ENCODE measurements at places on chromosomes 1 and 21.

- peak; percentile 80 for DNase-seq
These were observed 26.0 kb downstream of the S1PR1 start for GRCh38 chr1:101262630-101263348.

DNA sequence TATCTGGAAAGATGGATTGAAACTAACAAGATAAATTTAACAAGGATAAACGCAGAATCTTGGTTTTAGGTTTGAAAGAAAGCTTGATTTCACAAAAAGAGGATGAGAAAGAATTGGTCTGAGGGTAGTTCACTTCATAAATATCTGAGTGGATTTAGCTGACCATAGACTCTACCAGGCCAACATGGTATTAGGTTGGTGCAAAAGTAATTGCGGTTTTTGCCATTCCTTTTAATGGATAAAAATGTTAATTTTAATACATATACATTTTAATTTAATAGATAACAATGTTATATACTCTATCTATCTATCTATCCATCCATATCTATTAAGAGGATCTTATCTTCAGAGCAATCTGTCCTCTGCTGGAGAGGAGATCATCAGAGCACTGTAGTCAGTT, 70.2 kb upstream of the PLXNA2 start:
- DNase-seq: no peak

DNA sequence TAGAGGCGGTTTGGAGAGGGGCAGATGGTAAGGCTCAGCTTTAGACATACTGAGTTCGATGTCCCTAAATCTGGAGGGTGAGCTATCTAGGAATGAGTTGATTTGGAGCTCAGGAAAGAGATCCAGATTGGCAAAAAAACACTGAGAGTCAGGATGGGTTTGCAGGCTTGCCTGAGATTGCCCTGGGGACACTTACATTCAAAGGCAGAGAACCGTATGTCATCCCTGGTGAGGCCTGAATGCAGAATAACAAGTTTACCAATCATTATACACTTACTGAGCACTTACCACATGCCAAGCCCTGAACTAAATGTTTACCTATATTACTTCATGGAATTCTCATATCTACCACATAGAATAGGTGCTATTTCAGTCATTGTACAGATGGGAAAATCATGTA, 27.5 kb downstream of the TFAP2E start:
- no peak for DNase-seq

DNA sequence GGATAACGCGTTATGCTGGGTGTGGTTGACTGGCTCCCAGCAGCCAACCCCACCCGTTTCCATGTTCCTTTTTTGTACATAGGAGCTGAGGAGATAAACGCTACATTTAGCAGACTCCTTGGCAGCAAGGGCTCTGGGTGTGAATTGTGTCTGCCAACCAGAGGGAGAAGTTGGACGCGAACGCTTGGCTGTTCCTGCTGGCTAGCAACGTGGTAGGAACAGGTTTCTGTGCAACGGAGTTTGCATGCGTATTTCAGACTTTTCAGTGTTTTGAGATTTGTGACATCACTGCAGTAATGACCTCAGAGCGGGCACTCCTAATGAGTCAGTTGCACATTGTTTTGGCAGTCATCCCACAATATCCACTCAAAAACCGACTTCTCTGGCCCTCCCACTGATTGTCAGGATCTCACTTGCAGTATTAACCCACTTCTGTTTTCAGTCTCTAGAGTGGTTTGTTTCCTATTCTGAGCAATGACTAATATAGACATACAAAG, 98.7 kb upstream of the RGS1 start:
- peak; percentile 57 for DNase-seq

DNA sequence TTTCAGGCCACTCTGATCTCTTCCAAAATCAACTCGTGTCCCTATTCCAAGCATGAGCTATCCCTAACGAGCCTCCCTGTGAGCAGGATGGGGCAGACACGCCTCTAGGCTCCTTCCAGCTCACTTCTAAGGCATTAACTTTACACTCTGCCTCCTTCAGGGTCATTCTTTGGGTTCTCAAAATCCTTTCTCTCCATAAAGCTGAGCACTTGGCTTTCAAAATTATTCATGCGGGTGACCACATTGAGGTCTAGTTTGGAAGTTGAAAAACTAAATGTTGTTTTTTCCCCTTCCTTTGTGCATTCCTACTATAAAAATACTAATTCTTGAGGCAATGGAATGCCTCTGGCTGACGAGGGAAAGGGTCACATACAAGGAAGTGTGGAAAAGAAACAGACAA, 33.5 kb upstream of the BMP8B start:
- DNase-seq: no peak
